ENCODE measurements at places on chromosomes 16 and 17. TPM values are rescaled to one million over a fixed set of nuclear protein-coding genes. Genes with fewer than 3 reads are reported as not detected.

DNA sequence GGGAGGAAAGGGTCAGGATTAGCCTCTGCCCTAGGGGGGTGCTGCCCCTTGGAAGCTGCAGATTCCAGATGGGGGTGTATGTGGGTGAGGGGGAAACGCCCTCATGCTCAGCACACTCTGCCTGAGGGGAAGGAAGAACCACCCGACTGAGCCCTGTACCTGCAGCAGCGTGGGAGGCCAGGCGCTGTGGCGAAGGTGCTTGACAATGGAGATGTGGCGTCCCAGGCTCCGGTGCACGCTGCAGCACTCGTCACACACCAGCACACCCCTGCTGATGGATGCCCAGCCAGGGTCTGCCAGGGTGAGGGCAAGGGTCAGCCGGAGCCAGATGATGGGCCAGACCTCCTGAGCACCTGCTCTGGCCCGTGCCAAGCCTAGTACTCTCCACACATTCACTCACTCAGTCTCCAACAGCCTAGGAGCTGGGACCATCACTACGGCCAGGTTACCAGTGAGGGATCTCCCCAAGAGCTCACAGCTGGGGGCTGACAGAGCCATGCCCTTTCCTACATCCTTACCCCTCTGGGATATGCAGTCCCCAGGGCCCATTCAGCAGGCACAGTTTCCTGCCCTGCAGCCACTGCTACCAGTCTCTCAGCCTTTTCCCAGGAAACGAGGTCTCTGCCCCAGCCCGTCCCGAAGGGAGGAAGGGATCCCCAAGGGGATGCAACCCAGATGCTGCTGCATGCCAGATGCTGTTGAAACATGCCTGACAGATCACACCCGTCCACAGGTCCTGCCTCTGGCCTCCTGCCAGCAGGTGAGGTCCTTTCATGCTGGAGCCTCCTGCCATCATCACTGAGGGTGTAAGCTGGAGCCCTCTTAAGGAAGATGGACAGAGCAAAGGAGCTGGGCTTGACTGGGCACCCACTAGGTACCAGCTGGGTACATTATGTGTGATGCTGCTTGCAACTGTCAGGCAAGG, 5.9 kb downstream of the GIT1 start:
- DNase-seq: no peak

SLC47A1 gene
- total RNA-seq: 7.8 TPM

GAN gene
- total RNA-seq: 16.7 TPM

LPO gene
- total RNA-seq: 2.5 TPM

DBF4B gene
- 1.9 TPM for total RNA-seq

ALOXE3 gene
- total RNA-seq: 0.30 TPM

DNA sequence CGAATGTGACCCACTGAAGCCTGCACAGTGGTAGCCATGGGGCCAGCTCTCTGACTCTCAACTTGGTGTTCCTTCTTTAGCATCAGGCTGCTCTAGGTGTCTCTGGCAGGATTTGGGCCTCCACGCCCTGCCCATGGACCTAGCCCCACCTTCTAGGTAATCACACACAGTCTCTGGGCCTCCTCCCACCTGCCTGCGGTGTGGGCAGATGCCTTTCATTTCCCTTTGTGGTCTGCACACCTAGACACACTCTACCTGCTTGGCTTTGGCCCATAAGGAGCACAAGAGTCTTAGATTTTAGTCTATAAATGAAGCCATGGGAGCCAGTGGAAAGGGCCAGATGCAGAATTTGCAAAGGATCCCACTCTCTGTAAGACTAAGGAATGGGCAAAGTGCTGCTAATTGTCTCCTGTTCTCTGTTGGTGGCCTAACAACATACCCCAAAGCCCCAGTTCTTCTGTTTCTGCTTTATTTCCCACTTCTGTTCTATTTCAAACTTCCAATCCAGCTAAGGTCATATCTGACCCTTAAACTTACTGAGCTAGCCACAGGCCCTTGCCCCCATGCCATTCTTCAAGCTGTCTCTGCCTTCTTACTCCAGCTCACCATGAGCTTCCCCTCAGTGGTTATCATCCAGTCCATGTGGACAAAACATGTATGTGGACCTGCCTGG, 7.2 kb upstream of the MFSD6L start:
- no peak for DNase-seq

- no peak for DNase-seq
Measured at GRCh38 chr17:38564869-38565268, 40.9 kb downstream of the SRCIN1 start.

DNA sequence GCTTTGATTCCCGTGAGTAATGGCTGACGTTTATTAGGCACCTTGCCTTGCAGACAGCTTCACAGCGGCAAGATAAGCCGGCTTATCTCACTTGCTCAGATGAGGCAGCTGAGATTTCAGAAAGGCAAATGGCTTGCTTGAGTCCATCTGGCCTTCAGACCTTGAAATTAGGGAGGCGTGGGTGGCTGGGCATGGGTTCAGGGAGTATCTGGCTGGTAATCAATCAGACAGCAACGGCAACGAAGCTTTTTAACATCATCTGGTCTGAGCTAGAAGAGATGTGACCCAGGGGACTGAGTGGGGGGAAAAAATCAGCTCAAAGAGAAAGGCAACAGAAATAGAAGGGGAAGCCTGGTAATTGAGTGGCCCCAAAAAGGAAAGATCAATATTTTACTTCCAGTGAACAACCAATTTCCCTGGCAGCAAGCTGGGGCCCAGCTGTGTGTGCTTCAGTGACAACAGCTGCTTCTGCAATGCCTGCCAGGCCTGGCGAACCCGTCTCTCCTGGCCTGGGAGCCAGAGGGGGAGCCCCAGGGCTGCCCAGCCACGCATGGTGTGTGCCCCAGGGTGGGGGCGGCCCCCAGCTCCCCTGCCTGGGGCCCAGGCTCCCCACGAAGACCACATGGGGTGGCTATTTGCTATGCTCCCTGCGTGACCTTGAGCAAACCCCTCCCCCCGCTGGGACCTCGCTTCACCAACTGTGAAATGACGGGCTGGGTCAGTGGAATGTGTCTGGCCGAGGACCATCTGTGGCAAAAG, 34.0 kb downstream of the RAB11FIP4 start:
- DNase-seq: no peak

DNA sequence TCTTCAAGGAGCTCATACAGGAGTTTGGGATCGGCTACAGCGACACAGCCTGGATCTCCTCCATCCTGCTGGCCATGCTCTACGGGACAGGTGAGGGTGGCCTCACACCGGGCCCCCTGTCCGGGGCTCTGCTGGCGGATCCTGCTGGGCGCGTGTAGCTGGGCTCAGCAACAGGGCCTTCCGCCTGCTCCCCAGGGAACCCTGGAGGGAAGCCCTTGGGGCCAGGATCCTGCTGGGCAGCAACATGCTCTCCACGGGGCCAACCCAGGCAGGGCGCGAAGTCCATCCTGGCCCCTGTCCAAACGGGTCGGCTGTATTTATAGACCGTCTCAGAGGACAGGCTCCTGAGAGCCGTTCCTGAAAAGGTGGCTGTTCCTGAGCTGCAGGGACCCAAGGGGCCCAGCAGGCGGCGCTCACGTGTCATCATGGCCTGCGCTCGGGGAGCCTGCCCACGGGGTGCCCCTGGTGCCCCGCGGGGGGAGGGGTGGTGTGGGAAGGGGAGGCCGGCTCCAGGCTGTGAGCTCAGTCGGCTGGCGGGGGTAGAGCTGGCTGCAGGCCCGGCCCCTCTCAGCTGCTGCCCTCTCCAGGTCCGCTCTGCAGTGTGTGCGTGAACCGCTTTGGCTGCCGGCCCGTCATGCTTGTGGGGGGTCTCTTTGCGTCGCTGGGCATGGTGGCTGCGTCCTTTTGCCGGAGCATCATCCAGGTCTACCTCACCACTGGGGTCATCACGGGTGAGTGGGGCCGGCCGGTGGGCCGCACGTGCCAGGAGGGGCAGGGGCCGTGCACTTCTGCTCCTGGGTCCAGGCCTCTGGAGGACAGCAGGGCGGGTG, 7.5 kb downstream of the SLC16A3 start:
- no peak for DNase-seq

DNA sequence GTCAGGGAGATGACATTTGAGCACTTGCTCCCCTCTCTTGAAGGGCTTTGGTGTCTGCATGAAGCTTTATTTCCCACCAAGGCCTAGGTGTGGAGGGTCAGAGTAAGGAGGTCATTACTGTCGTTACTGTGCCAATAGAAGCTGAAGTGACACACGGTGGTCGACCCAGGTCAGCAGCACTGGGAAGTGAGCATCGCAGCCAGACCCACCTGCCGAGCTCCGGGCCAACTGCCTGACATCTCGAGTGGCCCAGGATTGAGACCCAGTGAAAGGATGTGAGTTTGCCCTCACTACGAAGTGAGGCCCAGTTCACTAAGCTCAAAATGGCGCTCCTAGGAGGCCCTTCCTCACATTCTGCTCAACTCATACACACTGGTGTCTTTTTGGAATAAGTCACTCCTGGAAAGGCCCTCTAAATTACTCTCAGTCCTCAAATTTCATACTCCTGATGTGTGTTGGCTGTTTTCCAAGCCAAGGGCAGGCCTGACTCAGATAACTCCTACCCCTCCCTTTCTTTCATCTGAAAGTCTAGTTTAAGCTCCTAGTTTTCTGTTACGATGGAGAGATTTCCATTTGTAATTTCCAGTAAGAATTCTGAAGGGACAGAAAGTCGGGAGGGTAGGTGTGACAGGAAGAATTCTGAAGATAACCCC, 200.4 kb downstream of the LGALS9B start:
- DNase-seq: no peak

- DNase-seq: no peak
Measured at GRCh38 chr16:69485816-69486215, 61.4 kb downstream of the CYB5B start.

GRCh38 chr17:39603304-39604016, 4.3 kb downstream of the NEUROD2 start:
- DNase-seq: no peak

HAP1 gene
- 0.34 TPM for total RNA-seq

DNA sequence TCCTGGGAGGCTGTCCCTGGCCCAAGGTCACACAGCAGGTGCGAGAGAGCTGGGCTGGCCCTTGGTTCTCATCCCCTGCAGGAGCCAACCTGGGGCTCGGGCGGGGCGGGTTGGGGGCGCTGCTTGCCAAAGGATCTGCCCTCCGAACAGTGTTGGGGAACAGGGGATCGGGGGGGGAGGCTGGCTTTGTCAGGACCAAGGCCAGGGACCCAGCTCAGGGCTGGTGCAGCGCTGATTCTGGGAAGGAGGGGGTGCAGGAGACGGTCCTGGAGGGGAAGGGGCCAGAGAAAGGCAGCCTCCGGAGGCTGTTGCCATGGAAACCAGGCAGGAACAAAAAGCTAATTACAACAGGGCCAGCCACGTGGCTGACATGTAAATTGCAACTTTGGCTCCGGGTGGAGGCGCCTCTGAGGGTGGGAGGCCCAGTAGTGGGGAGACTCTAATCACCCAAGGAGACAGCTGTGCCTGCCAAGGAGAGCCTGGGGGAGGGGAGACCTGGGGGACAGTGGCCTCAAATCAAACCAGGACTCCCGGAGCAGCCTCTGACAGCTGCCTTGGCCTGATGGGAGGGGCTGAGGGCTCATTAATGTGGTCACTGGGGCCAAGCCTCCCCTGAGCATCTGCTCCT, 1.3 kb downstream of the TUBB3 start:
- no peak for DNase-seq

SPG7 gene
- total RNA-seq: 74.8 TPM

LYZL6 gene
- total RNA-seq: not detected

DNA sequence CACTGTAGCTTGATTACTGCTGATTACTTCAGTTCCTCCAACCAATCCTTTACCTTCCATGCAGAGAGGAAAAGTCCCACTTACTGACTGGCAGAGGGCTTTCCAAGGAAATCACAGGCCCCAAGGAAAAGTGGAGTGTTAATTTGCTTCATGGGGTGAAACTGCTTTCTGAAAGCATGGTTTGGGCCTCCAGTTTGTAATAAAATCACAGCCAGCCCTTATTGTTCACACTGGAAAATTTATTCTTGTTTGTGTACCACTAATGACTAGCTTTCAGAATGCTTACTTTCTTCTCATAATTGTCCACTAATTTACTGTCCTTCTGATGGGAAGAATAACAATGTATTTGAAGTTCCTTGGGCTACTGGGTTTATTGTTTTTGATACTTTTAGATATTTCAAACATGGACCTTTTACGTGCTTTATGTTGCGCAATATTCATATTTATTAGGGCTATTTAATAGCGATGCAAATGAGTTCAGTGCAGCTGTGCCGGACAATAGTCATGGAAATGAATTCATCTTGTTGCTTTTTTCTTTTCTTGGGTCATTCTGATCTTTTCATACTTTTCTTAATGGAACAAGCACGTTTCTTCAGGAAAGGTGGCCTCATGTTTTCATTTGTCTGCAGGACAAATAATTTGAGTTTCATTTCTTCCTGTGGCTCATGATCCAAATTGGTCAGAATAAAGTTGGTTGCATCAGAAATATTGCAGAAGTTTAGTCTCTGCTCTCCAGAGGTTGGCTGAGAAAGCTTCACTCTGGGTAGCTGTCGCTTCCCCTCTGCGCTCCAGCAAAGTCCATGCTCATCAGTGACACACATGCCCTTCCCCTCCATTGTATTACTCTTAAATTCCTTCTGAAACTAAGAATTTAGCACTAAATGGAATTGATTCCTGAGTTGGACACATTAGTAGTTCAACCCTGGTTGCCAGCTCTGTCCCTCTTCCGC, 128.7 kb downstream of the PRKCA start:
- DNase-seq: no peak

- DNase-seq: no peak
Measured at GRCh38 chr17:33109336-33110072, 117.9 kb downstream of the SPACA3 start.

MYH8 gene
- not detected for total RNA-seq

DNA sequence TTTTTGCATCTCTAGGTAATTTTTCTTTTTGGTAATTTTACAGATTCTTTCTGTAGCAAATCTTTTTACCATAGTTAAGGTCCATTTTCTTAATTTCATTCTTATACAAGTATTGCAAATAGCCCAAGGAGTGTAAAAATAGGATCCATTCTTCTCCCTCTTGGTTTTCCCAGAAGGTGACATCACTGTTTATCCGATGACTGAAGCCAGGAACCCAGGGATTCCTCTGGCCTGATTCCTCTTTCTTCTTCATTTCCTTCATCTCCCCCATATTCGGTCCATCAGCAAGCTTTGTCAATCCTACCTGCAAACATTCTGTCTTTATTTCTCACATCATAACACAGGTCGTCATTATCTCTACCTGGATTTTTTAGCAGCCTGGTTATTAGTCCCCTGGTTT, 5.3 kb downstream of the RBBP6 start:
- DNase-seq: no peak

GRCh38 chr17:41160648-41161047, at the start of gene KRTAP4-4:
Gene KRTAP4-4, minus strand, starts transcription at chr17:41160748. Its CDS starts 57 bp downstream, at chr17:41160691.
- no peak for DNase-seq

DNA sequence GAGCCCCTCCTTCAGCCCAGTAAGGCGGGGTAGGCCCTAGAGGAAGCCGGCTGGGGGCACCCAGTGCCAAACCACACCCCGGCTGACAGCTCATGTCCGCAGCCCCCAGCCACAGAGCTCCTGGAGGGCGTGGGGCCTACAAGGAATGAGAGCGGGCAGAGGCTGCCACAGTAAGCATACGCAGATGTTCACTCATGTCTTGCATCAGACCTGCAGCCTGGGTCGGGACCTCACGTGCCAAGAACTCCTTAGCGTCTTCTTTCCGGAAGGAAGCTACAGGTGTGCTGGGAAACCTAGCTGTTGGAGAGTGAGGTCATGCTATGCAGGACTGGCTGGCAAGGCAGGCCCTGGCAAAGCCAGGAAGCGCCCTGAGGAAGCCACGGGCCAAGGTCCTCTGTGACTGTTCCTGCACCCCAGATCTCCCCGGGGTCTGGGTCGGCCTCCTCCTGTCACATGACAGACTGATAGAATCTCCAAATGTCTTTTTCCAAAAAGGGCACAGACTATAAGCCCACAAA, 1.6 kb downstream of the ZNF598 start:
- no peak for DNase-seq
